Caco-2 (cell line): ENCODE measurements at places on chromosomes 5 and 9. TPM values are rescaled to one million over a fixed set of nuclear protein-coding genes. Genes with fewer than 3 reads are reported as not detected.

GRCh38 chr9:7892975-7893374, 93.4 kb upstream of the DMAC1 start:
- no peaks in the 10 kb centered on the region for H3K36me3 ChIP-seq
- H3K4me1 ChIP-seq = peaks cover 9% of the 10 kb centered on the region
- DNase-seq = no peak
- H3K27me3 ChIP-seq = no peaks in the 10 kb centered on the region
- peak overlapping the region; percentile 84 for H3K27ac ChIP-seq
- no peak overlapping the region for H3K4me3 ChIP-seq

GRCh38 chr5:20305463-20305862, 317.5 kb upstream of the CDH18 start:
- no peaks in the 10 kb centered on the region for H3K4me1 ChIP-seq
- DNase-seq = no peak
- H3K4me3 ChIP-seq = no peak overlapping the region
- no peaks in the 10 kb centered on the region for H3K27me3 ChIP-seq
- no peaks in the 10 kb centered on the region for H3K36me3 ChIP-seq
- H3K27ac ChIP-seq = no peak overlapping the region

- H3K27me3 ChIP-seq = no peaks in the 10 kb centered on the region
- no peaks in the 10 kb centered on the region for H3K4me1 ChIP-seq
- H3K4me3 ChIP-seq = no peak overlapping the region
- DNase-seq = no peak
- H3K36me3 ChIP-seq = no peaks in the 10 kb centered on the region
These were observed 107.2 kb downstream of the NDUFS4 start for GRCh38 chr5:53667621-53668020.

DNA sequence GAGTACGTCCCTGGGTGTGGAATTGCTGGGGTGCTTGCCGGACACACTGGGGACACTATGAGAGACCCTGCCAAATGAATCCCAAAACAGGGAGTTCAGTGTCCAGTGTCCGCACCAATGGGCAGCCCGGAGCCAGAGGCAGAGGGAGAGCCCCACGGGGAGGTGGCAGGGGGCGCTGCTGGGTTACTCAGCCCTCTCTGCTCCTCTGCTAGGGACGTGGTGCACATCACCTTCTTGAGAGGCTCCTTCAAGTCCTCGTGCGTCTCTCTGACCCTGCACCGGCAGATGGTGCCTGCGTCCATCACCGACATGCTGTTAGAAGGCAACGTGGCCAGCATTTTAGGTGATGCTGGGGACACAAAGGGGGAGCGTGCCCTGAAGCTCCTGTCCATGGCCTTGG, 20.8 kb downstream of the STKLD1 start:
- H3K27ac ChIP-seq = no peak overlapping the region
- no peak for DNase-seq
- no peaks in the 10 kb centered on the region for H3K27me3 ChIP-seq
- H3K36me3 ChIP-seq = no peaks in the 10 kb centered on the region
- no peak overlapping the region for H3K4me3 ChIP-seq

Gene PCDHGC4
- total RNA-seq = 0.28 and 0.39 TPM in 2 replicates

Gene DND1
- 1.8 TPM in 2 replicates for total RNA-seq

DNA sequence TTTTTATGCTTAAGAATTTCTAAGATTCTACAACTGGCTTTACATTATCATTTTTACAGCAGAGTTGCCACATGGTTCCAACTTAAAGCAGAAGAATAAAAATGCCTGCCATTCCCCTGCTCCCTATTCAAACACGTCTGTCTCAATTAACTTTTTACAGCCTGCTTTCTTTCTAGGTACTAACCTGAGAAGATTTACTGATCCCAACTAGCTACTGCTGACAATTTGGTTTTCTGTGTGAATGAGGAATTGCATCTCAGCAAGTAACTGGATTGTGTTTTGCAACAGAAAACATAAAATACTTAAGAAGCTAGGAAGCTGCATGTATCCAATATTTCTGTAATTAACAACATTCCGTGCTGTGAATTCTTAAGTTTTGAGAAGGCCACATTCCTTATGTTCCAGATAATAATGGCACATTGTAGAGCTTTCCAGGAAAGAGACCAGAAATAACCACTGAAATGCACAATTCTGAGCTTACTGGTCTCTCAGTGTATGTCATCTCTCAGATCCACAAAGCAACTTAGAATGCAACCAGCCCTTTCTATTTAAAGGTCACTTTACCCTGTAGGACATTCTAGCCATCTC, 306.8 kb upstream of the NMUR2 start:
- H3K36me3 ChIP-seq = no peaks in the 10 kb centered on the region
- H3K27me3 ChIP-seq = no peaks in the 10 kb centered on the region
- no peak for DNase-seq
- no peak overlapping the region for H3K27ac ChIP-seq
- no peaks in the 10 kb centered on the region for H3K4me1 ChIP-seq
